Tongue (tissue), 3 donors: ENCODE measurements at places on chromosomes 11 and 22. TPM values are rescaled to one million over a fixed set of nuclear protein-coding genes. Genes with fewer than 3 reads are reported as not detected.

- no peak for DNase-seq
These were observed 32.8 kb downstream of the OSBPL5 start for GRCh38 chr11:3132271-3132781.

- no peak for DNase-seq
These were observed 77.2 kb upstream of the ZBED5 start for GRCh38 chr11:10935015-10935559.

GRCh38 chr11:132137981-132138313 lies 767.5 kb downstream of the NTM start:
- no peak for DNase-seq

DNA sequence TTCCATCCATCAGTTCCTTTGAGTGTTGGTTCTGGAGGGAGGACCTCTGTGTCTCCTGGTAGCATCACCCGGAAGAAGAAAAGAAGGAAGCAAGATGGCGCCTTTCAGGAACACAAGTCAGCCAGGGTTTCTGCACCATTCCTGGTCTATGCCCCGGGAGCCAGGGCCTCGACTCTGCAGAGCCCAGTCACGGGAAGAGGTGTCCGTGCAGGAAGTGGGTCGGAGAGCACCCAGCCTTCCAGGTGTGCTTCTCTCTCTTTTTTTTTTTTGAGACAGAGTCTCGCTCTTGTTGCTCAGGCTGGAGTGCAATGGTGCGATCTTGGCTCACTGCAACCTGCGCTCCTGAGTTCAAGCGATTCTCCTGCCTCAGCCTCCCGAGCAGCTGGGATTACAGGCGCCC lies 21.2 kb downstream of the MRPL21 start:
- DNase-seq = no peak

GRCh38 chr11:27914080-27914479 lies 193.9 kb downstream of the KIF18A start:
- no peak for DNase-seq

DNA sequence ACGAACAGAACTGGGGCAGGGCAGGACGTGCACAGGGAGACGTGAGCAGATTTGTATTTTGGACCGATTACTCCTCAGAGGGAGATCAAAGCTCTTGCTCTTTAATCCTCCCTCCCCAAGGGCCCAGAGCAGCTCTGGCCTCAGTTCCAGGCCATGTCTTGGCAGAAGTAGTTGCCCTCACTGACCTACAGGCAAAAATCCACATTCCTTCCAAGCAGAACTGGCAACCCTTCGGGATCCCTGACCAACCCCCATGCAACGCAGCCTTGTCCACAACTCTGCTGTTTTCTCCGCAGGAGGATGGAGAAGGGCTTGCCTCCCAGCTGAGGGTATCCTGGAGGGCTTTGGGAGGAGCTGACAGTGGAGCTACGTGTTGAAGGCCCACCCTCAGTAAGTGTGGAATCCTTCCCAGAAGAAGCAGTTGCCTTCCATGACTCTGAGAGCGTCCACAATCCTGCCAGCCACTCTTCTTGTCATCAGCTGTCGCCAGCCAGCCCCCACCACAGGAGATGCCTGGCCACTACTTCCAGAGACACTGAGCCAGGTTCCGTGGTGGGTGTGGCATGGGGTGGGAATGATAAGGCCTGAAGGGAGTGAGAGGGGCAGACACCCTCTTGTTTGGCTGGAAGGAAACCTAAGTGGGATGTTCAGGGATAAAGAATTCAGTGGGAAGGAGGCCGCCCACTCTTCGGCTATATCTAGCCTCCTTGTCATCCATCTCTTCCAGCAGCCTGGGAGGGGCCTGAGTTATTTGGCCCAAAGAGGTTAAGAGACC lies 68.1 kb downstream of the PDE2A start:
- DNase-seq = peak; percentile 59

OR8D4 gene
- 0.21 TPM for total RNA-seq

DNA sequence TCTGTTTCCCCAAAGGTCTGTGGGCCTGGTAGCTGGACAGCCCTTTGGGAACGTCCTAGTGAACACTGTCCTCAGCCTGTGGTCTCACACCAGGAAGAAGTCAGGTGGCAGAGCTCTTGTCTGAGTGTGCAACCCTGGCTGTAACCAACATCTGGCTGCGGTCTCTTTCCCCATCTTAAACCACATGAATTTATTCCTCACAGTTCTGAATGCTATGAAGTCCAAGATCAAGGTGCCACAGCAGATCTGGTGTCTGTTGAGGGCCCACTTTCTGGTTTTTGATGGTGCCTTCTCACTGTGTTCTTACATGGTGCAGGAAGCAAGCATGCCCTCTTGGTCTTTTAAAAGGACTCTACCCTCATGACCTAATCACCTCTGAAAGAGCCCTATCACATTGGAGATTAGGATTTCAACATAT lies 2.7 kb downstream of the UPB1 start:
- DNase-seq = no peak

- DNase-seq = peak; percentile 92
These were observed 68.7 kb downstream of the ZNRF3 start for GRCh38 chr22:28951969-28952521.

DNA sequence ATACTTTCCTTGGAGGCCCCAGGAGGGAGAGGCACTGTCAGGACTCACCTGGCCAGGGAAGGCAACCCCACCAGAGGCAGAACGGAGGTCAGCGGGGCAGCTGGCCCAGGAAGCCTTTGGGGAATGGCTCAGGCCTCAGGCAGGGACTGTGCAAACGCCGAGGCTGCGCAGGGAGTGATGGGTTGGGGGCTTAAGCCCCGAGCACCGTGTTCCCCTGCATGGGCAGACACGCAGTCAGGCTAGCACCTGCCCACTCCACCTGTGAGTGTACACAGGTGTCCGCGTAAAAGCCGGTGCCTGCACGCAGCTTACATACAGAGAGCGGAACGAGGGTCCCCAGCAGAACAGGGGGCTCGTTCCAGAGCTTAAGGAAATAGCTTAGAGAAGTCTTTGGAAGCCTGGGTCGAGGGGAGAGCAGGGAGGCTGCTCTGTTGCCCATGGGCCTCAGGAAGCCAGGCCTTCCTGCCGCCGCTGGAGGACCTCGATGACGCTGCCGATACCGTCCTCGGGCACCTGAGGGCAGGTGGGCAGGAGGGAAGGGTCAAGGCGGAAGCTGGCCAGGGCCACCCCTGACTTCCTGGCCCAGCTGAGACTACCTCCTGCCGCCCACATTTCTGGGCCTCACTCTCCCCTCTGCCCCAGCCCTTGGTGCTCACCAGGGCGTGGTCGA lies 4.0 kb downstream of the CASTOR1 start:
- DNase-seq = no peak
